ENCODE measurements at places on chromosomes 16 and 17.
A peak's percentile ranks its signal among the peaks of the same experiment; 100 is the strongest.

GRCh38 chr17:206941-207560 lies 25.6 kb upstream of the DOC2B start:
- DNase-seq, result no peak

- DNase-seq, result no peak
Measured at GRCh38 chr17:64277831-64278562, 14.9 kb upstream of the TEX2 start.

DNA sequence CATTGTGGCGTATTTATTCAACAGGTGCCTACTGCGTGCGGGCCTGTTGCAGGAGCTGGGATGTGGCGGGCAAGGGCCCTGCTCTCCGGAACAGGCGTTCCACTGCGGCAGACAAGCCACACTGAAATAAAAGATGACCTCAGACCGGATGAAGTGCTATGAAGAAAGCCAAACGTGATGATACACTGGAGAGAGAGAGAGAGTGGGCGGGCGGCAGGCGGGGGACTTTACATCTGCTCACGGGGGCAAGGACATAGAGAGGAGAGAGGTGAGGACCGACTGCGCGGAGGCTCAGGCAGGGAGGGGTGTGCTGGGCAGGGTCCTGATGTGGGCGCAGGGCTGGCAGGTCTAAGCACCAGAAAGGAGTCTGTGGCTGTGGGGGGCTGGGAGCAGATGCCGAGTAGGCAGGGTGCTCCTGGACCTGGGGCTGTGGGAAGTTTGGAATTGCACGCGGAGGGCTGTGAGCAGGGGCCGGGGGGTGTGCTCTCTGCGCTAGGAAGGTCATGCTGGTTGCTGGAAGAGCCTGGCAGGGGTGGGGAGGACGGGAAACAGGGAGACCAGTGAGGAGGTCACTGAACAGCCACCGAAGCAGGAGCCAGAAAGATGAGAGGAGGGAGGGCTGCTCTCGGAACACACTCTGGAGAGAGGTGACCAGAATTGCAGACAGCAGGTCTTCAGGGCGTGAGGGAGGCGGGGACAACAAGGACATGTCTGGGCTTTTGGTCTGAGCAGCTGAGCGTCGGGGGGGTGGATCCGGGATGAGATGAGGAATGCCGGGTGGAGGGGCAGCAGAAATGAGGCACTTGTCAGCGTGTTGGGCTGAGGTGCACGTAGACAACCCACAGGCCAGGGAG lies 9.9 kb downstream of the MXRA7 start:
- no peak for DNase-seq

GRCh38 chr17:60749050-60749449 lies 71.4 kb downstream of the BCAS3 start:
- no peak for DNase-seq

DNA sequence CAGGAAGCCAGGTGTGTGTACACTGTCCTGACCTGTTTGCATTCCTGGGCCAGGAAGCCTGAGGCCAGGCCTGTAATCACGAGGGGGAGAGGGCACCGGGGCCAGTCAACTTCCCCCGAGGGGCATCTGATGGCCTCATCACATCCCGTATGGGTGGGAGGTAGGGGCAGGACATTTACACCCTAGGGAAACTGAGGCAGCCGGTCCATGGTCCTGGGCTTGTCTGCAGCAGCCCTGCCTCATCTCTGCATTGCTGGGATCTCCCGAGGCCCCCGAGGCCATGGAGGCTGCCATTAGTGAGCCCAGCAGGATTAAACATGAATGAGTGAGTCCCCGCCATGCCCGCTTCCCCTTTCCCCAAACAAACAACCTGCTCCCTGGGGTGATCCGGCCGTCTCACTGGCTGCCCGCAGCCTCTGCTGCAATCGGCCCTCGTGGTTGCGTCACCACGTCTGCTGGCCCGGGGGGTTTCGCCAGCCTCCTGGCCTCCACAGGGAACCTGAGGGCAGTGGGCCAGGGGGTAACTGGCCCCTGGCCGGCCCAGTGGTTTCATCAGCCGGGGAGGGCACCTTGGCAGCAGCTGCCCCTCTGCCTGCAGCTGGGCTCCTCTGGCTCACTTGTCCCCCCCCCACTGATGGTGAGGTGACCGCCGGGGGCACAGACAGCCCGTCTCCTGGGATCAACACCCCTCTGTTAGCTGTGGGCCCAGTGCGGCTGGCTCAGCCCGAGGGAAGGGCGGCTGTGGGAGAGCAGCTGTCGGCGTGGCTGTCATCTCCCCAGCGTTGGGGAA lies 88.3 kb upstream of the GSE1 start:
- DNase-seq, result peak; percentile 48

DNA sequence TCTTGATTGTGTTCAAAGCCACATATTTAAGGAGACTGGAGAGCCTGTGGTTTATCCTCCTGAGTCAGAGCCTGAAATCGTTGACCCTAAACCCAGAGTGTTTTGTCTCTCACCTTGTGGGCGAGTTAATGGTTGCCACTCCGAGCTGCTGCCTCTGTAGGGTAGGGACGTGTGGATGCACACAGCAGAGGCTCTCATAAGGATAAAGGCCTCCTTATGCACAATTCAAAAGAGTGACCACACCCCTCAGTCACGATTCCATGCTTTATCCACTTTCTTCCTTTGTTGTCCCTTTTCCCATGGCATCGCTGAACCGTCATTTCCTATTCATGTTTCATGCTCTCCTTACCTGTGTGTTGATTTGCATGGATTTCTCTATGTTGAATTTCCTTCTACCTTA lies 805.0 kb upstream of the RBFOX1 start:
- no peak for DNase-seq
